OCI-M1 (cell line): ENCODE measurements at places on chromosomes 11 and 22.

- no peak for DNase-seq
These were observed 58.3 kb upstream of the SORL1 start for GRCh38 chr11:121393855-121394254.

DNA sequence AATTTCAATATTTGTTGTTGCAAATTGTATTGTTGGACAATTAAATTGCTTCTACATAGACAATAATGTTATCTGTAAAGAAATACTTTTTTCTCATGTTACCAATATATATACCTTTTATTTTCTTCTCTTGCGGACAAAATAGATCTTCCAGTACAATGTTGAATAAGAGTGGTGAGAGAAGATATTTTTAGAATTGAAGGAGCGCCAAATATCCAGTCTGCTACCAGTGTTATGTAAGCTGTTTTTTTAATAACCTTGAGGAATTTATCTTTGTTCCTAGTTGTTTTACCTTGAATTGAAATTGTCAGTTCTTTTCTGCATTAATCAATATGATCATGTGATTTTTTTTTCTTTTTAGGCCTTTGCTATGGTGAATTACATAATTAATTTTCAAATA, 1702.5 kb upstream of the RAG2 start:
- no peak for DNase-seq

DNA sequence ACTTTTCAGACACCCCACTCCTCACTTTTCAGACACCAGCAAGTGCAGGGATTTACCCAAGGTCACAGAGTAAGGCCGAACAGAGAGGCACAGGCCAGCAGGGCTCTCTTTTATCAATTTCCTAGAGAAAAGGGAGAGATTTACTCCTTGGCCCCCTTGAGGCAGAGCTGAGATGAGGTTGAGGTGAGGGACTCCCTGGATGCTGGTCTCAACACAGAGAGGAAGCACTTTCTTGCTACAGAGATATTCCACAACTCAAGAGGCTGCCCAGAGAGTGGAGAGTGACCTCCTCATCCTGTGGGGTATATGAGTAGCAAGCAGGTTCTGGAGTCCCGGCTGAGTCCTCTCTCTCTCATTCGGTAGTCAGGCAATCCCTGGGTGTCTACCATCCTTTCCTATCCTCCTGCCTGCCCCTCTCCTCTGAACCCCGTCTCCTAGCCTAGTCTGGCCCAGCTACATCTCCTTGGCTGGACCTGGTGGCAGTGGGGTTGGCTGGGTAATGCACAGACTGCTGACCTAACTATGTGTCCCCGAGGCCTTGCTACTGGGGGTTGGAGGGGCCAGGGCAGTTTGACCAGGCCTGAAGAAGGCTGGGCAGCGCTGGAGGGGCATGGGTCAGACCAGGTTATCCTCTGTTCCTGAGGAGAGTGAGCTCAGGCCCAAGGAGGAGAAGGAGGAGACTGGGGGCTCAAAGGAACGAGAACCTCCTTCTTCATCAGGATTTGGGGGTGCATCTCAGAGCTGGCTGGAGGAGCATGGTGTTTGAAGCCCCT, 1.8 kb upstream of the ARHGEF17 start:
- peak; percentile 67 for DNase-seq

DNA sequence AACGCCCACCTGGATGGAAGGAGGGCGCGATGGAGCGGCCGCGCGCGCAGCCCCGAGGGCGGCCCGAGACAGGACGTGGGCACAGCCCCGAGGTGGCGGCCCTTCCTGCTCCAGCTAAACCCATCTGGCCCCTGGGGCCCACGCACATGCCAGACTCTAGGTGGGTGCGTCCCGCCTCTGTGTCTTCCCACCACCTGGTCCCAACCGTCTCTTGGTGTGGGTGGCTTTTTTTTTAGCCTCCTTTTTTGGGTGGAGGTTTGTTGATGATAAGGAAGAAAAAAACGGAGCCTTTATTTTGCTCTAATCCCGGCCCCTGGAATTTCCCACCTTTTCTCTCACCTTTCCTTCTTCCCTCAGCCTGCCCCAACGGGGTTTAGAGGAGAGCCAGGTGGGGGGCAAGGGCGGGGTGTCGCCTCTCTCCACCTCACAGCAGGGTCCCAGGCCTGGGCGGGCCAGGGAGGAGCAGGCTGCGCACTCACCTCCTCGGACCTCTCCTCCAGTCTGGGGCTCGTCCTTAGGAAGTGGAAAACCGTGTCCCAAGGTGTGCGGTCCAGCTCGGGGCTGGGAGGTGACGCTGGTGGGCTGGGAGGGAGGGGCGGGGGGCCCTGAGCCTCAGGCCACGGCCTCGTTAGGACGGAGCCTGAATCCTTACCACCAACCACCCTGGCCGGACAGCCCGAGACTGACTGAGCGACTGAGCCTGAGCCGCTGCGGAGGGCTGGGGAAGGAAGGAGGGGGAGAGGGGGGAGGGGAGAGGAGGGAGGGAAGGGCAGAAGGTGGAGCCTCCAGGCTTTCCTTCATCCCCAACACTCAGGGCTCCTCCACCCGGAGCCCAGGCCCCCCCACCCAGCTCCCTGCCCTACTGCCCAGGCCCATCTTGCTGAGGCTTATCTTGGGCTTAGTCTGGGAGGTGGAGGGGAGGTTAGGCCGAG, at the start of gene SOX10:
Gene SOX10 (minus strand): TSS at position 696 of the 932 bp plus-strand sequence. CDS start 771 bp downstream, outside the sequence.
- DNase-seq = no peak

DNA sequence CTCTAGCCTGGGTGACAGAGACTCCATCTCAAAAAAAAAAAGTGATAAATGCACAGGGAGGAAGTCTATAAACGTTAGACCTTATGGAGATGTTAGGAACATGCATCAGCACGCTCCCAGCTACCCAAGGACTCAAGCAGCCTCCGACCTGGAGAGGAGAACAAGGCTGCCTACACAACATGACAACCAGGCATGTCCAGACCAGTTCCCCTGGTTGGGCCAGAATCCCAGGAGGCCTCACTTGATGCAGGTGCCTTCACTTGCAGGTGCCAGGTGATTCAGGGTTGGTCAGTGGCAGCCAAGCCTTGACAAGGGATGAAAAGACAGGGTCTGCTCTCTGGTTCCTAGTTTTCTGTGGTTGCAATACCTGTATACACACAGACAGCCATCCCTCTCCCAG, 5.9 kb downstream of the RANGAP1 start:
- no peak for DNase-seq

GRCh38 chr11:99814021-99814420, 793.3 kb downstream of the CNTN5 start:
- DNase-seq = no peak
